ENCODE measurements at places on chromosomes 7 and 10.

DNA sequence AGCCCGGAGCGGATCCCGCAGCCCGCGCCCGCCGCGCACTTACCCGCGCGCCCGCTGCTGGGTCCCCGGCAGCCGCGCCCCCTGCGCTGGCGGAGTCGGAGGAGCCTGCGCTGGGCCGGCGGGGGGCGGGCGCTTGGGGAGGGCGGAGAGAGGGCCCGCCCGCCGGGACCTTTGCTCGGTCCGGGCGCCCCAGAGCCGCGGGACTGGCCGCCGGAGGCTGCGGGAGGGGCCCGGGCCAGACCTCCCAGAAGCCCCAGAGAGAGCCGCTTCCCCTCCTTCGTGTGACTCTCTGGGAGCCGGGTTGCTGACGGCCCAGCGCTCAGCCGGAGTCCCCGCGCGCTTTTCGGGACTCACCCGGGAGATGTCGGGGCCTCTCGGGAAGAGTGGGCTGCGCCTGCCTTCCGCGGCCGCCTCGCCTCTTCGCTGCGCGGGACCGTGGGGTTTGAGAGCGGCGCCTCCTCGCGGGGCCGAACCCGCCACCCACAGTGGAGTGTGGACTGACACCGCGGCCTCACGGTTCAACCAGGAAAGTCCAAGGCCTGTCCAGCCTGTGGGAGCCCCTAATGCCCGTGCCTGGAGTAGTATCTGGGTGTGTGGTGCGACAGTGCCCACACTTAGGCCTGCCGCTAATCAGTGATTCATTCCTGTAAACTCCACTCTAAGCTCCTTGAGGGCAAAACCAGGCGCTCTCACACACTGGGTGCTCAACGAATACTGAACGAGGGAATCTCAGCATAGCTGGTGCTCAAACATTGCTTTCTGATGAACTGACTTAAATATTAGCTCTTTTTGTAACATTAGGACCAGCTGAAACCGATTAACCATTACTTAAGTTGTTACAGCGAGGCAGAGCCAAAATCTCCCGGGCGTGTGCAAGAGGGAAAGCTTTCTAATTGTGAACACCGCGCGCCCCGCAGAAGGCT, at the start of gene GSDME:
GSDME (minus strand) TSS at position 112 of the 923 bp plus-strand sequence. CDS start 7,690 bp downstream, outside the sequence.
- no peak for DNase-seq

GRCh38 chr7:24463474-24463873, 109.8 kb upstream of the PALS2 start:
- no peak for DNase-seq

GRCh38 chr7:7425321-7425720, 110.4 kb downstream of the COL28A1 start:
- no peak for DNase-seq

- DNase-seq: no peak
Observed at GRCh38 chr10:13899941-13900340, 313.2 kb downstream of the PRPF18 start.

- DNase-seq: no peak
Observed at GRCh38 chr10:120702032-120702431, 149.1 kb upstream of the WDR11 start.

DNA sequence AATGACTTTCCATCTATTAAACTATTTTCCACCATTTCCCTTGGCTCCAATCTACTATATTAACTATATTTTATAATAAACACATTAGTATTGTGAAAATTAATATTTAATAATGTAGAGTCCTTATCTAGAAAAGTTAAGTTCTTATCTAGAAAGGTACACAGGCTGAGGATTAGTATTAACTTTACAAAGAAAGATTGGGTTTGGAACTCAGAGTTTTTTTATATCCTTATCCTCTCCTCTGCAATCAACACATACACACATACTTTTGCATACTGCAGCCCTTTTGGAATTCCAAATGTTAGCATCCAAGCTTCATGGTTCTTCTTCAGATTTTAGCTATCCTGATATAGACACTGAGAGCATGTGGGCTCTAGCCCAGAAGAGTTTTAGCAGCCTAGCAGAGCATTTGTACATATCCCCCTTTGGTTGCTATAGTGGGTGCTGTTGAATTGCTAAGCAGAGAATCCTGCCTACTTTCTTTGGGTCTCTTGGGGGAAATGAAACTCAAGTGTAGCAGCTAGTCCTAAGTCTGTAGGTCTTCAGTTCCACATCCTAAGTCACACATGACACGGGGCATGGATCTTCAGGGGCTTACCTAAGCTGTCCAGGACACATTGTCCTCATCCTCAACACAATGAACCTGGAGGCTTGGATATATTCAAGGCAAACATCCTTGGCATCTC, 874.6 kb downstream of the LRMDA start:
- DNase-seq: no peak

GRCh38 chr7:114158275-114158674, 239.5 kb upstream of the PPP1R3A start:
- DNase-seq: no peak

GRCh38 chr10:89279421-89279869, 22.4 kb upstream of the IFIT2 start:
- DNase-seq: no peak

DNA sequence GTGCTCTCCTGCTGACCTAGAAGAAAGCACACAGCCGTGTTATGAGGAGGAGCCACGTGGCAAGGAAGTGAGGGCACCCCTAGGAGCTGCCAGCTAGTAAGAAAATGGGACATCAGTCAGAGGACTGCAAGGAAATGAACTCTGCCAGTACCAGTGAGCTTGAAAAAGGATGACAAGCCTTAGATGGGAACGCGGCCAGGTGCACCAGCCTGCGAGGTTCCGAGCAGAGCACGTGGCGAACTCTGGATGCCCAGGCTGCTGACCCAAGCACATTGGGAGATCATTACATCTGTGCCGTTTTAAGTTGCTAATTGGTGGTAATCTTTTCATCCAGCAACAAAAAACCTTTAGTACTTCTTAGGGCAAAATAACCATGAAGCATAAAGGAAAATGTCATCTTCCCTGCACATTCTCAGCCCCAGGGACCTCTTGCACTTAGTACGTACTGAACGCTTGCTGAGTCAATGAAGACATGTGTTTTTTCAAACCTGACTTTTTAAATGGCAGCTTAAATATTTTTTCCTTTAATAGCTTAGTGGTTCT, 69.4 kb downstream of the AMZ1 start:
- no peak for DNase-seq

DNA sequence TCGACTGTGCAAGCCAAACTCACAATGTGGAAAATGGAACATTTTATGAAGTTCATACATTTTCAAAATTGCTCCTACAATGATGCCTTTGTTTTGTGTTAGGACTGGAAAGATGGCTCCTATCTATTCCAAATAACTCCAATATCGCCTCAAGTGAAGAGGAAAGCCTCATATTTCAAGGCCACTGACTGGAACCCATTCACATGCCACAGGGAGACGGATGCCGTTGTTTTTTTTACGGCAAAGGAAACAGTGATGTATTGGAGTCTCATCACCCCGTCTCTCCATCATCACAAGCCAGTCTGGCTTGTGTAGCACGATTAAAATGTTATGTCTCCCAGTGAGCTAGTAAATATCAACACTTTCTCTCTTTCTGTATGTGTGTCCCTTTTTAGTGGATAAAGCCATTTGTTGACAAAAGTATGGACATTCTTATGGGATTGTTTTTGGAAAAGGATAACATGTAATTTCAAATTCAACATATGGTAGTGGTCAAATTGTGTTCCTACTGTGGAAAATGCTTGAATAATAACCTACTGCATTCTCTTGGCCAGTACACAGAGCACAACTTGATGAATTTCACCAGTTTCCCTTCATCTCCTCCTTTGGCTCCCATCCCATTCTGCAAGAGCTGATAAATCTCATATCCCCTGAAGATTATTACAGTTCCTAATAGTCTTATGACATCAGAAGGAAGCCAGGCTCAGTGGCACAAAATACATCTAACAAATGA, 109.5 kb upstream of the PITRM1 start:
- no peak for DNase-seq

DNA sequence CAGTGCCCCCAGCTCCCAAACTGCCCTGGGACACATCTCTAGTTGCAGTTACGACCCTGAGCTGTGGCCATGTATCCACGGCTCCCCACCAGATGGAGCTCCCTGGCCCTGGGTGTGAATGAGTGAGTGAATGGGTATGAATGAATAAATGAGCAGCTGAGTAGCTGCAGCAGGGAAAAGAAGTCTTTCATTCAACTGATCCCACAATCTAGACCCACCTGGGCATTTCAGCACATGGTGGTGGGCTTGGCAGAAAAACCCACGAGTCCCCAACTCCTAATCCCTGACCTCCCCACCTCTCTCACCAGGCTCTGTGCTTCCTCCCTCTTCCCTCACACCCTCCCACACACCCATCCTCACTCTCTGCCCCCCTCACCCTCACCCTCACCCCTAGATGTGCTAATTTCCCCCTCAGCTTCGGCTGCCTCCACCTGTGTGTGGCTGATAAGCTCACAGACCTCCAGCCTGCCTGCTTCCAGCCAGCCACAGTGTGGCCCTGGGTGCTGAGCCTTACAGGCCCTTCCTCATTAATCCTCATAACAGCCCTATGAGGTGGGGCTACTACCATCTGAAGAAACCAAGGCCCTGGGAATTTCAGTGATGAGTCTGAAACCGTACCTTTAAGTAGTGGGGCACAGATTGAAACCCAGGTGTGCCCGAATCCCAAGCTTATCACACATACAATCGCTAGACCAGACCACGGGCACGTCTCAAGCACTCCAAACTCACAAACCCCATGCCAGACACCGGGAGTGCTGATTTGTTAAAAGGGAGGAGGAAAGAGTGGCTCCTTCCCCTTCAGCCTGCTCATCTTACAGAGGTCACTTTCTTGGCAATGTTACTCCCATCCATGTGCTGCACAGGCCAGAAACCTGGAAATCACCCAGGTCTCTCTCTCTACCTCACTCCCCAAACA, 2.2 kb upstream of the ATP6V1F start:
- DNase-seq: no peak

DNA sequence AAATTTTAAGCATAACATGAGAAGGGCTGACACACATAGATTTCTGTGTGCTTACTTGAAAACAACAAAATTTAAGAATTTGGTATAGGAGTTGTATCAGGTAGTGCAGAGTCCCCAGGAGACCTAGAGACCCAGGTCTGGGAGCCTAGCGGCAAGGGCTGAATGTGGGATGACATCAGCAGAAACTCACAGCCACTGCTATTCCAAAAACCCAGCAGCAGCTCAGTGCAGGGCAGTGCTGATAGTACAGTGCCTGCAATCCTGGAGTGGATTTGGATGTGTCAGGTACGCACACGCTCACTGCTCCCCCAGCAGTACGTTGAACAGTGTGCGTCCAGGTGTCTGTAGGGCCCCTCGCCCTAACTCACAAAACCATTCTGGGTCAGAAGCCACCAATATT, 87.1 kb downstream of the EGFR start:
- no peak for DNase-seq

DNA sequence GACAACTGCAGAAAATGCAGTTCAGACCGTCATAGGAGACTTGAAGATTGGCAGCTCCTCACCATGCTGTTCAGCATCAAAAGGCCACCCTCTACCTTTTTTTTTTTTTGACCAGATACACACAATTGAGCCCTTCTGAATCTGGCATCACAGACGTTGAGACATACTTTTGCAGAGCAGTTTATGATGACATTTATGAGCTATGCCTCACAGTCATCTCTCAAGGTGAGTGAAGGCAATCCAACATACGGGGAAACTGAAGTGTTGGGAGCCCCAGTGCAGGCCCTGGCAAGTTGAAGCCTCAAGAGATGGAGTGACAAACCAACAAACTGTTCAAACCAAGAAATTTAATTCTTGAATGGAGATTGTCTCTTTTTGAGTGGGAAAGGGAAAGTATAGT, 83.6 kb upstream of the DLX6 start:
- DNase-seq: no peak

DNA sequence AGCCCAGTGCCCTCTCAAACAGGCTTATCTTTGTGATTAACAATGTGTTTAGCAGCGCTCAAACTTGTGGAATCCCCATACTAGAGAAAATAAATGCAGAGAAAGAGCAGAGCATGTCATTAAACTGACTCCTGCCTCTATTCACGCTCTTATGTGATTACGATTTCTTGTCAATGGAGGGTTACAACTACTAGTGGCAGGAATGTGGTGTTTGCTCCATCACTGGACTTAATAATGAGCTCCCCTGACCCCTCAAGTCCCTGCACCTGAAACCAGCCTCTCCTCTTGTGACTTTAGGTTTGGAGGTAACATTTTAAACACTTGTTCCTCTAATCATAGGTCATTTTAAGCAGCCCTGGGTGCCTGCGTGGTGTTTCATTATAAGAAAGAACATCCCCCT, 121.9 kb downstream of the PLPP4 start:
- no peak for DNase-seq

GRCh38 chr10:57465155-57465554, 802.5 kb downstream of the IPMK start:
- DNase-seq: no peak

DNA sequence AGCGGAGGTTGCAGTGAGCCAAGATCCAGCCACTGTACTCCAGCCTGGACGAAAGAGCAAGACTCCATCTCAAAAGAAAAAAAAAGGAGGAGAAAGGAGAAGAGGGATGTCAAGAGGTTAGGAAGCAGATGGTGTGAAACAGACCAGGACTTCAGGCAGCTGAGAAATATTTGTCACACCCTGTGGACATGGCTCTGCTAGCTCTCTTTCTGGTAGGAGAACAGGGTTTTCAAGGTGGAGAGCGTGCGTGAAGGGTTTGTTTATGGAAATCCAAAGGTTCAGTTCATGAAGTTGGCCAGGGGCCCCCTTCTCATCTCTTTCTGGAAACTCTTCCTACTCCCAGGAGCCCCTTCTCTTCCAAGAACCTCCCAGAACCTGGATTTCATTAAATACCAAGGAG, 110.8 kb upstream of the GALNT17 start:
- no peak for DNase-seq
